GF-D8 (cell line): ENCODE measurements at places on chromosomes 2 and 18.

- DNase-seq: no peak
These were observed 63.3 kb downstream of the KYNU start for GRCh38 chr2:142940606-142941223.

GRCh38 chr18:10065296-10065695 is 151.5 kb downstream of the VAPA start:
- DNase-seq: no peak

DNA sequence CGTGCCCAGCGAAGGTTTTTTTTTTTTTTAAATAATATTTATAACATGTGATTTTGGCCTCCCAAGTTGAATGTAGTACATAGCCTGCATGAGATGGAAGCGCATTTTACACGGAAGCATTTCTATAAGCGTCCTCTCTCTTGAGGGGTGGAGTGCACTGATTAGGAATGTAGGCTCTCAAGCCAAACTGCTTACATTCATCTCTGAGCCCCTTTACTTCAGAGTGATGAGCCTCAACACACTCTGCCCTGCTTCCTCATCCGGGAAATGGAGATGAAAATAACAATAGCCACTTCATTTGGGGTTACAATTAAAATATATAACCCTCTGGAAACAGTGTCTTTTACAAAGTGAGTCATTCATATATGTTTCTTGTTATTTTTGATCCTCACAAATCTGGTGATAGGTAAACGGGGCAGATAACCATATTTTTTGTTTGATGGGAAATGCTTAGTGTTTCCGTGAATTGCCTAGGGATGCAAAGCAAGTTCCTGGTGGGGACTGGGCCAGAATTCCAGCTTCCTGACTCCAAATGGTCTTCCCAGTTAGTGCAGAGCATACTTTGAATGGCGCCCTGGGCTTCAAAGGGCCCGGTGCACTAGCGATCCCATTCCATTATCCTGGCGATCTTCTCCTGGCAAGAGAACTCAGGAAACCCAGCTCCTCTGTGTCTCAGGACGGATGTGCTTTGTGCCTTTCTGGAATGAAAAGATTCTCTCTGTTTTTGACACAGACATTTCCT is 124.3 kb downstream of the PIEZO2 start:
- no peak for DNase-seq

- no peak for DNase-seq
These were observed 133.5 kb downstream of the ASXL3 start for GRCh38 chr18:33711514-33711913.

- DNase-seq: no peak
These were observed 110.0 kb downstream of the CDH20 start for GRCh38 chr18:61443081-61443725.

DNA sequence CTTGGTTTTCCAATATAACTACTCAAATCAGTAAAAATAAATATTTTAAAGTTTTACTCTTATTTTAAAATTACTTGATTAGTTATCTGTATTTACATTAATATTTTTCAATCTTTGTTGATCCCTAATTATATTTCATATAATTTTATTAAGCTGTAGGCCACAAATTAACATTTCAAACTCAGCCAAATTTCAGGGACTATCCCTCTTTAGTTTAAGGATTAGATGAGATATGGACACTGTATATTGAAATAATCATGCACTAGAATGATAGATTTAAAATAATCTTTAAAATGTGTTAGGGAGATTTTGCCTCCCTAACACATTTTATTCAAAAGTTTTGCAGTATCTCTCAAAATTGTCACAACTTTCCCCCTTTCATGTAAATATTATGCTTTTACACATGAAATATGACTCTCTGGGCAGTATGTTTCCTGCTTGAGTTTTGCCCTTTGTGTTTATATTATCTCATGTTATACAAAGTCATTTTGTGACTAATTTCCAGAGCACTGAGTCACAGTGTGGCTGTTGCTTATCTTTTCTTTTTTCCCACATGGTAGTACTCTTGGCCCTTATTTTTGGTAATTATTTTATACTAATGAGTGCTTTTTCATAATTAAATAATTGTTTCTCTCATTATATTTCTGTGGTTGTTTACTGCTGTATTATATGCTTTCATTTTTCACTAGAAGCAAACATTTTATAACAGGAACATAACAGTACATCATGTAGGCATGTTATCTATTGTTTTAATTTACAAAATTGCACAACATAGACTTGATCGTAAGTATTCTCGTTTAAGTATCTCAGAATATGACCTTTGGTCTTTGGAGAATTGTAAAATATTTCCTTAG is 1.2 kb downstream of the TFPI start:
- DNase-seq: no peak

DNA sequence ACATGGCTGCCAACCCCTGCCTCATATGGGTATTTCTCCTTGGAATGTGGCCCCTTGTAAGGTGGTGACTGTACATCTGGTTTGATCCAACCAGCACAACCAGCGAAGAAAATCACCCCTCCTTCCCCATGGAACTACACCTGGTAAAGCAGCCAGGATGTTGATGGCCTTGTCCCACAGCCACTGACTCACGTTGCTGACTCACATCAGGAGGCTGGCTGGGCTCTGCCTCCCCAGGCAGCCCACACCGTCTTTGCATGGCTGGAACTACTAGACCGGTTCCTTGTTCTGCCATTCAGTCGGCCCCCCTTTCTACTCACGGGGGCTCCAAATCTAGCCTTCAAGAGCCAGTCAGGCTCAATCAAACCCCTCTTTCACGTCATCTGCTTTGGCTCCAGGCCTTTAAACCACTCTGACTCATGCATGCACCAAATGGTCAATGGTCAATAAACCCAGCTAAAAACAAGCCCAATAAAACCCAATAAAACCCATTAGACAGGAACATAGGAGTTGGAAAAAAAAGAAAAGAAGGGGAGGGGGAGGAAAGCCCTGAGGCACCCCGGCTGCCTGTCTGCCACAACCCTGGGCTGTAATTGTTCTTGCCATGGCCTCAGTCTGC is 114.8 kb downstream of the PLB1 start:
- DNase-seq: no peak

GRCh38 chr2:241768850-241769249 is 7.8 kb upstream of the GAL3ST2 start:
- no peak for DNase-seq

DNA sequence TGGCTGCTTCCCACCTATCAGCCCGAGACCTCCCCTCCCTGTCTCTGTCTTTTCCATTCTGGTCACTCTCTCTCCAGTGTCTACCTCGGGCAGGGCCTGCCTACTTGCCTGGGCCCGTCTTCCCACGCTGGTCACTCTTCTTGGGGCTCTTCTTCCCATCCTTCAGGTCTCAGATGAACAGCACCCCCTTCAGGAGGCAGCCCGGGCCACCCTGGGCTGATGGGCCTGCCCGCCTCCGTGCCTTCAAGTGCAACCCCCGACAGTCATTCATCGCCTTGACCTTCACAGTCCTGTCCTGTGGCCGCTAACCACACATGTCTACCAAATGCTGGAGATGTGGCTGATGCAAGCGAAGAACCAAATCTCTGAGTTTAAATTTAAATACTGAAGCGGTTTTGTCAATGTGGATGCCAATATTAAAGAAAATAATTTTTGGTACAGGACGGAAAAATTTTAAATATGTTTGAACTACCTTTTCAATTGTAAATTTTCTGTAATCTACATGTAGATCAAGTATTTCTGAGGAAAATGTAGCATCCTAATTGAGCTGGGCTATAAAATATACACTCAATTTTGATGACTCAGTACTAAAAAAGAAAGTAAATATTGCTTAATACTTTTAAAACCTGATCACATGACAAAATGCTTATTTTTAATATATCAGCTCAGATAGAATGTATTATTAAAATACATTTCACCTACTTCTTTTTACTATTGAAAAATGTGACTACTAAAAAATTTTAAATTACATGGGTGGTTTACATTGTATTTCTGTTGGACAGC is 96.4 kb downstream of the LAMA1 start:
- DNase-seq: no peak

DNA sequence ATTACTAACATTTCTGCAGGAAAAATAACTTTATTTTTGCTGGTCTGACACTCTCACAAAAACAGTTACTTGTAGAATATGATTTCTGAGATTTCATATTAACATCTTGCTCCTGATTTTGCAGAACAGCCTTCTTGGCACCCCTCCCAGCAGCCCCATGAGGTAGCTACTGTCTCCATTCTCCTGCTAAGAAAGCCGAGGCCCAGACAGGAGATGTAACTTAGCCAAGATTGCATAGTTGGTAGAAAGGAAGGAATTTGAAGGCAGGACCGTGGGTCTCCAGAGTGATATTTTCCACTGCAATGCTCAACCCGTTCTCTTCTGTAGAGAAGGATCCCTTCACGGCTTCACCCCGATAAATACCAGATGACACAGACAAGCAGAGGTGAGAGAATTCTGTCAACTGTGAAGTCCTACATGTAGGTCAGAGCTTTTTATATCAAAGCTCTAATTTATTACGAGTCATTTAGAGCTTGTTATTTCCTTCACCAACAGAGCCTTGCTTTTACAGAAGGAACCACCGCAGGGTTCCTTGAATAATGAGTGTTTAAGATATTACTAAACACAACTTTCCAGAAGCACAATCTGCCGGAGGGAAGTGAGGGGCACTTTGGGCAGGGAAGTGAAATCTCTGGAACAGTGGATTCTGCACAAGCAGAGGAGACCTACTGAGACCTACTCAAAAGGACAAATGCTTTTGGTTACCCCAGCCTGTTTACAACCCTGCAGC is 48.0 kb upstream of the MYCN start:
- DNase-seq: no peak

DNA sequence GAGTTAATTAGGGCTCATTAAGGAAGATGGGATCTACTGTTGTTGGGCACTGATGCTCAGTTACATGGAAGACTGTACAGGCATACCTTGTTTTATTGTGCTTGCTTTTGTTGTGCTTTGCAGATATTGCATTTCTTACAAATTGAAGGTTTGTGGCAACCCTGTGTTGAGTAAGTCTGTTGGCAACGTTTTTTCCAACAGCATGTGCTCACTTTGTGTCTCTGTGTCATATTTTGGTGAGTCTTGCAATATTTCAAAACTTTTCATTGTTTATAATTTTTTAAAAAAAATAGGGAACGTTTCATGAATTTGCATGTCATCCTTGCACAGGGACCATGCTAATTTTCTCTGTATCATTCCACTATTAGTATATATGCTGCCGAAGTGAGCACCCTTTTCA is 15.6 kb downstream of the PHLPP1 start:
- no peak for DNase-seq

GRCh38 chr2:207902821-207903220 is 122.5 kb downstream of the PLEKHM3 start:
- no peak for DNase-seq

DNA sequence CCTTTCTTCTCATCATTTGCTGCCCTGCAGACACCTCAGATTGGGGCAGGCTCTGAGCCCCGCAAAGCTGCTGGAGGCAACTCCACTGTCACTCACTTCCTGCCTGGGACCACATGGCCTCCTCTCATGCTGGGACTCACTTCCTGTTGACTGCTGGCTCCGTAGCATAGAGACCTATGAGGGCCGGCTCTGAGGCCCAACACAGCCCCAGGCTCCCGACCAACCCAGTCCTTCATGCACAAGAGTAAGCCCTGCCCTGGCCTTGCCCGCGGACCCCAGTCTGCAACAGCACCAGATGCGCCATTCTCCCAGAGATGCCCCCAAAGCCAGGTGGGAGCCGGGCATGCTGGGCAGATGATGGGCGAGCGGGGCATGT is 55.7 kb downstream of the DNMT3A start:
- DNase-seq: no peak

DNA sequence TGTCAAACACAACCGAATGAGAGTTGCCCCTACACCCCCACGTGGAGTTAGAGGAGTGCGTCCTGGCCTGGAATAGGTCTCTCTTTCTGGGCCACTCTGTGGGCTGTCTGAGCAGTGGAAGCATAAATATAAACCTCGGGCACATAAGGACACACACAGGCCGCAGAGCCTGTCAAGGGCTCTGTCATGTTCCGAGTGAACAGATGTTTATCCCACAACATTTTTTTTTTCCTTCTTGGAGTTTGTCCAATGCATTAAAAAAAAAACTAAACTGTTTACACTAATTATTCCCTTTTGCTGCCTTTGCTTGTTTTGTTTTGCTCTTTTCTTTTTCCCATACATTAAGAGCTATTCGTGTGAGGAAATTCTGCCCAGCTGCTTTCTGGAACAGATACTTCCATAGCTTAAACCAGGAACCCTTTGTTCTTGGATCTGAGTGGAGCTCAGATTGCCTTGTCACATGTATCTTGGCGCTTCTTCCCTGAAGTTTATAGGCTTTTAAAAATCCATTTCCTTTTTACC is 228.3 kb upstream of the FOSL2 start:
- no peak for DNase-seq

DNA sequence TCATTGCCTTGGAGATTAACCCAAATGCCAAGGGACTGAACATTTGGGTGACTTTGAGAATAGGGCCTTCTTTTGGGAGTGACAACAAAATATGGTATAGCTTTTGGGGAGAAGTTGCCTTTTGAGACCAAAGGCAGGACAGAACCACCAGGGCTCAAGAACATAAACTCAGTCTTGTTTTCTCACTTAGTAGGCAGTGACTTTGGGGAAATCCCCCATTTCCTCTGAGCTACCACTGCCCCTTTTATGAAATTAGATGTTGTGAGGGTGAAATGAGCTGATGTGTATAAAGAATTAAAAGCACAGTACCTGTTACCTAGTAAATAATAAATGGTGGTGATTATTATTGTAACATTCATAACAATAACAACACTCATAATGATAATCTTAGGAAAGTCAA is 36.5 kb downstream of the GPD2 start:
- no peak for DNase-seq
